Stimulated activated CD4-positive, alpha-beta T cell treated with anti-CD3 and anti-CD28 coated beads, Interleukin-4, amount 100 ng/mL, for 24 hours (primary cell): ENCODE measurements at places on chromosomes 1 and 21.

DNA sequence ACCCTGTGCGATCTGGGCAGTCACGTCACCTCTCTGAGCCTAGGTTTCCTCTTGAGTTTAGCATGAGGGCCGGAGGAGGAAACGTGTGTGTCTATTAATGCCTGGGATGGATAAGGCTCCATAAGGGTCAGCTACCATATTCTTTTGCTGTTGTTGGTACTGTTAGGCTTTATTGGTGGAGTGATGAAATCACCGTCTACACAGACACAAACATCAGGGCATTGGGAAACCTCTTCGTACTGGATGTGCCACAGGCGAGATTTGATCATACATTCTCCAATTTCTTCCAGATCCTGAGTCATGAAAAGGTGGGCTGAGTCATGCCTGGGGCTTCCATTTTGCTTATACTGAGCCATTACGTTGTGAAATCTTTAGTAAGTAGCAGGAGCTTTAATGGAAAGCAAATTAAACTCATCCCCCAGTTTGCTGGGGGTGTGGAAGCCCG lies 24.9 kb upstream of the GRHL3 start:
- no peak for DNase-seq

GRCh38 chr1:110229348-110230001 lies 19.4 kb downstream of the KCNC4 start:
- DNase-seq: no peak

DNA sequence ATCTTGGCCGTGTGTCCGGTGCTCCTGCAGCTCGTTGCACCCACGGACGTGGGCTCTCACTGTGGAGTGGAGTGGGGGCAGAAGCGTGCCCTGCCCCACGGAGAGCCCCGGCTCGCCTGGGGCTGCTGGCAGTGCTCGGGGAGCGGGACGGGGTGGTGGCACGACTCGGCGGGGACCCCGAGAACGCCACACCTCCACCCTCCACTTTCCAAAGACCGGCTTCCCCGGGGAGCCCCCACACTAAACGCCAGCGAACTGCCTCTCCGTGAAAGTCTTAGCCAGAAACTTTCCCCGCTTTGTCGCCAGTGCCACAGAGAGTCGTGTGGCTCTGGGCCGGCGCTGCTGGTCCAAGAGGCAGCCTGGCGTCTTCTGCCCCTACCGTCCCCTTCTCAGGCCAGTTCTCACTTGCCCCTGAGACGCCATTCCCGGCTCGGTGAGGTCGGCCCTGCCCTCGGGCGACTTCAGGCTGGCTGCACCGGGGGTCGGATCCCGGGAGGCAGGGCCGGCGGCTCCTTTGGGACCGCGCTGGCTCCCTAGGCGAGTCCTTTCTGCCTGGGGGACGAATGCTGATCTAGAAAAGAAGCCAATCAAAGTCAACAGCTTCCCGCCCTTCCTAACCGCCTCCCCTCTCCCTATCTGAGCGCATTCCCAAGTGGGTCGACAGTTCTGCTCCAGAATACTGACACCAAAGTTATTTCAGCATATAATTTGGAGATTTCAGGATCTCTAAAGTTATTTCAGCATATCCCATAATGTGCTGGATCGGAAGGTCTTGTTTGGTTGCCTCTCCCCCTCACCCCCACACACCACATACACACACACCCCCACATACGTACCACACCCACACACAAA lies 2.6 kb upstream of the SAMD13 start:
- DNase-seq: peak; percentile 22

GRCh38 chr1:7101187-7101586 lies 315.9 kb downstream of the CAMTA1 start:
- no peak for DNase-seq
